ENCODE measurements at places on chromosomes 11 and 22.

DNA sequence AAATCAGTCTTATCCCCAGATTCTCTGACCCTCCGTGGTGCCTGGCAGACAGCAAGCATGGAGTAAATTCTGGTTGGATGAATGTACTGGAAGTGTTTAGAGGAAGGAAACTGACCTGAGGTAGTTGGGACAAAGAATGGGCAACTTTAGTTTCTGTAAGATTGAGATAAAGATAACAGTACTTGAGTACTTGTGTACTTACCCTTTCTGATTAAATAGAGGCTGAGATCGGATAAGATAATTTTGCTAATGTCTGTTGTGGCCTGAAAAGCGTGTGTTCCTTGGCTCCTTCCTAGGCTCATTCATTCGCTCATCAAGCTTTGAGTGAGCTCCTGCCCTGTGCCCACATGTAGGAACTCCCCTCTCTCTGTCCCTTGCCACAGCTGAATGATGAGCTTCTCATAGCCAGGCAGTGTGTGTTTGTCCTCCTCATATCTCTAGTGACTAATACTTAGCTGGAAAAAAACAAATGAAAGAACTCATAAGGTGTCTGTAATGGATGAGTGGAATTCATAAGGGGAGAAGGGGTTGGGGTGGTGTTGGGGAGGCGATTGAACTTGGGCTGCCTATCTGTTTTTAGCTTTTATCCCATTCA lies 118.1 kb downstream of the DBX1 start:
- no peak for DNase-seq

- DNase-seq, result no peak
These were observed 4.7 kb downstream of the CSDC2 start for GRCh38 chr22:41565403-41566054.

DNA sequence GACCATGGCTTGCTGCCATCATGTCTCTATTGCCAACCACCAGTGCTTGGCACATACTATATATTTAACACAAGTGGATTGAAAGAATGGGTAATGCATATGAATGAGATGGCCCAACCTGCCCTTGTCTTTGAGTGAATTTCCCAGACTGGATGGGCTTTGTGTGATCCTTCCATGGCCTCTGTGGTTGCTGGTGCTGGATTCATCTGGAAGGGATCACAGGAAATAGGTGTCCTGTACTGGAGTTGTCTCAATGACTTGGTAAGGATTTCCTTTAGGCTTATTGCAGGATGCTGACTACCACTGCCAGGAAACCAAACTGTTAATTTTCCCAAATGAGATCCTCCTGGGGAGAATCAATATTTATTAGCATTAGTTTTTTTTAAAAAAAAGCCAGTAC lies 328.6 kb downstream of the TMEM135 start:
- no peak for DNase-seq

DNA sequence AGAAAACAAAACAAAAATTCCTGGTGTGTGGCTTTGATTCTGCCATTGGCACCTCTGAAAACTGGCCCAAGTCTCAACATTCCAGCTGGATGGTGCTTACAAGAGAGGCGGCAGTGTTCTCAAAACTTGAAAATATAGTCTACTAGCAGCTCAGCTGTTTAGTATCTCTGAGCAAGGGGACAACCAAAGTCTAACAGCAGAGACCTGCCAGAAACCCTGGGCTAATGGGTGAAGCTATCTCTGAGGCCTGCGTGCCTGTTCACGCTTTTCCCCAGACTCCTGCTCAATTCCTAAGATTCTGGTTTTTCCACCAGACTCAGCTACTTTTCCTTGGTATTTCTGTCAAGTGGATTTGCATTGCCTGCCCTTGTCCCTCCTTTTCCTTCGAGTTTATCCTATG lies 17.9 kb downstream of the TMEM218 start:
- no peak for DNase-seq

DNA sequence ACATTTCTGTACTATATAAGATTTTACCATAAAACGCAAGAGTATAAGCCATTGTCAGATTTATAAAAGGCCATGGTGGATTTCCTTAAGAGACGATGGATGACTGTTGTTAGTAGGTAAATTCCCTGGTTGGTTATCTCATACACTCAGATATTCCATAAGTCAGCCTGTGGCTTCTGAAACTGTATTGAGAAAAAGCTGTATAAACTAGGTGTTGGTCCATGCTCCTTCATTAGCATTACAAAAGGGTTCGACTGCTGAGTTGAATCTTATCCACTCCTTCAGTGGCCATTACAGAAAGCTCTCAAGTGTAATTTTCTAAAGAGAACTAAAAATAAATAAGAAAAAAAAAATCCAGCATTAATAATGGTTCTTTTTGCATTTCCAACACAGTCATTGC lies 5.3 kb downstream of the GRAP2 start:
- DNase-seq, result no peak

DNA sequence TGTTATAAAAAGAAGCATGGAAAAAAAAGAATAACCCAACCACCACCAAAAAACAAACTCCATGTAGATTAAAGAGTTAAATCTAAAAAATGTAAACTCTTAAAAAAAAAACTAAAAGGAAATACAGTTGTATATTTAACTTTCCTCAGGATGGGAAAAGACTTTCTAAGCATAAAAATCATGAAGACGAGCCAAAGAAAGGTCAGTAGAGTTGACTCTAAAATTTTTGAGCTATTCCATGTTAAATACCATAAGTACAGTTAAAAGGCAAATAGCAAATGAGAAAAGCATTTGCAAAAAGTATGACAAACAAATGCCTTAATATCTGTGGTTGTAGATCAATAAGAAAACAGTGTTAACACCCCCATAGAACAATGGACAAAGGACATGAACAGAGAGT lies 28.0 kb upstream of the C11orf96 start:
- no peak for DNase-seq

DNA sequence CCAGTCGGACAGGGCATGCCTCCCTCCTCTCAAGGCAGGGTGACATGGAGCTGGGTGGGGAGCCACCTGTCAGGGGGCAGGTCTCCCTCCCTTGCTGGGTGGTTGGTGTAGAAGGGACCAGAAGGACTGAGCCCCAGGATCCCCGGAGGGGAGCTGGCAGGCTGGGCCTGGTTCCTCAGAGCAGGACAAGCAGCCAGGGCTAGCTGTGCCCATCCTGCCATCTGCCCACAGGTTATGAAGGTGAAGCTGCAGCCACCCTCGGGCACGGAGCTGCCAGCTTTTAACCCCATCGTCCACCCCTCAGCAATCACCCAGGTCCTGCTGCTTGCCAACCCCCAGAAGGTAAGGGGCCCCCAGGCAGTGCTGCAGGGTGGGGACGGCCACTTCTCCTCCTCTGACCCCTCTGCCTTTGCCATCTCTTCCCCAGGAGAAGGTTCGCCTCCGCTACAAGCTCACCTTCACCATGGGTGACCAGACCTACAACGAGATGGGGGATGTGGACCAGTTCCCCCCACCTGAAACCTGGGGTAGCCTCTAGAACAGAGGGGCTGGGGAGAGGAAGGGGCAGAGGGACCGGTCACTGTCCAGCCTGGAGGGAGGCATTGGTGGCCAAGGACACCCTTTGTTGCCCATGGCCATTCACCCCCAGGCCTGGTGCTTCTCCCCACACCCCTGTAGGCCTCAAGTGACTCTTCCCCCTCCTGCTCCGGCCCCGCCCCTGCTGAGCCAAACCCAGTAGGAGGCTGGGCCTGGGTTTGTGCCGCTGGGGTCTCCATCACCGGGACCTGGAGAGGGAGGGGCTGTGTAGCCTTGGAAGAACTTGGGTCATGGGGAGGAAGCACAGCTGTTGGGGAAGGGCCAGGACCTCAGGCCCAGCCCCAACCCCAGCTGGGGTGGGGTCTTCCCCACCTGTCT lies 7.0 kb upstream of the SH3BP1 start:
- no peak for DNase-seq

GRCh38 chr11:131916638-131917037 lies 546.2 kb downstream of the NTM start:
- no peak for DNase-seq

GRCh38 chr11:18016789-18017188 lies 3.9 kb upstream of the SERGEF start:
- DNase-seq, result no peak

GRCh38 chr11:80958987-80959386 lies 1518.2 kb upstream of the TENM4 start:
- no peak for DNase-seq

DNA sequence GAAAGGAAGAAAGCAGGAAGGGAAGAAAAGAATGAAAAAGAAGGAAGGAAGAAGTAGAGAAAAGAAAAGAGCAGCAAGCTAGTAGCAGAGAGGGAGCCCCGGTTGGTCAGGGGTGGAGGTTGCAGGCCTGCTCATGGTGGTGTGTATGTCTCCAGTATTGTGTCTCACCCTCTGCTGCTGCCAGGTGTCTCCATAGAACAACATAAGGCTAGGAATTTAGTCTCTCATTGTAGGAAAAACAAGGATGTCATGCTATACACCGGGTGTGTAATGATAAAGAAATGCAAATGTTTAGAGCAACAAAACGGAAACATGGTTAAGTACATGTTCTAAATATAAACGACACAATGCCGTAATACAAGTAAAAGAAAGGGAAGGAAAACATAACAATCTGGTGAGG lies 342.5 kb downstream of the NTM start:
- DNase-seq, result no peak

- no peak for DNase-seq
These were observed 16.8 kb upstream of the IL10RA start for GRCh38 chr11:117969160-117969991.

GRCh38 chr22:48277868-48278581 lies 1515.6 kb downstream of the TBC1D22A start:
- no peak for DNase-seq

DNA sequence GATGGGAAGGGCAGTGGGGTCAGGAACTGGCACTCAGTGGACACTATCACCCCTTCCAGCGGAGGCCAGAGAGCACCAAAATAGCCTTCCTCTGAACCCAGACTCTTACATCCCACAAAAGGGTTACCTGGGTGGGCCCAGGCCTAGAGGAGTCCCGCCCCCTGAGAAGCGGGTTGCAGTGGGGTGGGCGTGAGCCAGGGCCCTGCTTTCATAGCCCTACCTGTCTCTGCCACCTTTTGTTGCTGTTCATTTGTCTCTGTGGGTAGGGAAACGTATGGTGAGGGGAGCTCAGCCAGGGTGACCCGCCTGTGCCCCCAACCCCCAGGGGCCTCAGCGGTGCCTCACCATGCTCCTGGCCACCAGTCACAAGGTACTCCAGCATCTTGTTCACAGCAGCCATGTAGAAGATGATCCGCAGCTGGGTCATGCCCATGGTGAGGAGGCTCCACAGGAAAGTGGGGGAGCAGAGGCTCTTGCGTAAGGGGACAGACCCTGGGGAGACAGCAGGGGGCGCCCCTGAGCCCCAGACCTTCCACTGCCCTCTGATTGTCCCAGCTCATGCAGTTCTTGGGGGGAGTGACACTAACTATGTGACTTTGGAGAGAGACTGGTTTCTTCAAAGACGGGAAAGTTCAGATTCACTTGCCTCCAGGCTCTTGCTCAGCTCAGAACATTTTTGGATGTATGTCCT lies 24.0 kb downstream of the SLC43A1 start:
- DNase-seq, result peak; percentile 24

- no peak for DNase-seq
These were observed 6.7 kb downstream of the ZC3H7B start for GRCh38 chr22:41308054-41308453.

- no peak for DNase-seq
These were observed 65.0 kb downstream of the BUD13 start for GRCh38 chr11:116707746-116708145.

DNA sequence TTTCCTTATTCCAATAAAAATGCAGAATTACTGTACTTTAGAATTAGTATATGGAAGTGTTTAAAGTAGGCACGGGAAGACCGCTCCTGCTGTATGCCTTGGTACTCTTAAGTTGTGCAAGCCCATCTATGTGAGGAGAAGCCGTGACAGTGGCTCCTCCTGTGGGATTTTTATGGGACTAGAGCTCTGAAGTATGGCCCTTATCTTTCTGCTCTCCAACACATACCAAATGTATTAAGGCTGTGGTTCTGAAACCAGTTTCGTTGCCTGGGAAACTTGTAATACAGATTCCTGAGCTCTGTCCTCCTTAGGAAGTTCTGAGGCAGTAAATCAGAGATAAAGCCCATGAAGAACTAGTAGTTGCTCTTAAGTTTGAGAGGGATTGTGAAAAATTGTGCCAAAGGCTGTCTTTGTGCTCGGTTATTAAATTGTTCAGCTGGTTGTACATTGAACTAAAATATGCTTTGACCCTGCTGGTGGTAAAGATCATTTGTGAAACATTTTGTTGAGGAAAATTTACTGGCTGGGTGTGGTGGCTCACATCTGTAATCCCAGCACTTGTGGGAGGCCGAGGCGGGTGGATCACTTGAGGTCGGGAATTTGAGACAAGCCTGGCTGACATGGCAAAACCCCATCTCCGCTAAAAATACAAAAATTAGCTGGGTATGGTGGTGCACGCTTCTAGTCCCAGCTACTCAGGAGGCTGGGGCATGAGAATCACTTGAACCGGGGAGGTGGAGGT lies 29.3 kb downstream of the RTN3 start:
- no peak for DNase-seq

GRCh38 chr11:116895048-116895757 lies 57.8 kb upstream of the APOA1 start:
- no peak for DNase-seq

GRCh38 chr22:42964994-42965699 lies 49.8 kb downstream of the PACSIN2 start:
- DNase-seq, result peak; percentile 14

DNA sequence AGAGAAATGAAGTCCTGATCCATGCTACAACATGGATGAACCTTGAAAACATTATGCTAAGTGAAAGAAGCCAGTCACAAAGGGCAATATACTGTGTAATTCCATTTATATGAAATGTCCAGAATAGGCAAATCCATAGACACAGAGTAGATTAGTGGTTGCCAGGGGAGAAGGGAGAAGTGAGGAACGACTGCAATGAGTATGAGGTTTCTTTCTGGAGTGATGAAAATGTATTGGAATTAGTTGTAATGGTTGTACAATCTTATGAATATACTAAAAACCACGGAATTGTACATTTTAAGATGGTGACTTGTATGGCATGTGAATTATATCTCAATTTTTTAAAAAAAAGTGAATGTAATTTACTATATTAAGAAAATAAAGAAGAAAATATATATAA lies 83.1 kb upstream of the GDPD4 start:
- no peak for DNase-seq

DNA sequence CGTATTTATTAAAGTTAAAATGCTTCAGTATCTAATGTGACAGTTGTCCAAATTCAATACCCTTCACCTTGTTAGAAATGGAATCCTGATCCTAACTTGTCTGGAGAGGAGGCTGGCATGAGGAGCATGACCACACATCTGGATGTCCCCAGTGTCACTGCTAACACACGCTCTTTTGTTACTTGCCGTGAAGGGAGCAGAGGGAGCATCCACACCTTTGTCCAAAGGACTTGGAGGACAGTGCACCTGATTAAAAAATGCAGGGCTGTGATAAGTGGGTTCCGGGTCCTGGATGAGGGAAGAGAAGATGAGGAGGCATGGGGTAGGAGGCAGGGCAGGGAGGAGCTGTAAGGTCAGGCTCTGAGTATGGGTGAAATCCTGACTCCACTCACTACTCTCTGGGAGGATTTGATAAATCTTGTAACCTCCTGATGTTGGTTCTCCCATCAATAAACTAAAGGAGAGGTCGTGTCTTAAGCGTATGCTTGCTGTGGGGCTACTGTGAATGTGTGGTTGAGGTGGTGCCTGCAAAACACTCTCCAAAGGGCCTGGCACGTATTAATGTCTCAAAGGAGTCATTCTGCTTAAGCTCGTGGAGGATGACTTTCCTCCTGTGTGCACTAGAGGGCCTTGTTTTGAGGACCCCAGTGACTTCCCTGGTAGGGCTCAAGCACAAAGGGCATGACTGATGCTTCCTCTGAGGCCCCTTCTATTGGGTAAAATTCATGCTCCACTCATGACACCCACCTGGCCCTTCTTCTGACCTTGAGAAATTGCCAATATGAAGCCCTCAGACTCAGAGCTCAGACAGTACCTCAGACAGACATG lies 16.8 kb upstream of the IGLL5 start:
- DNase-seq, result no peak

Data from activated naive CD8-positive, alpha-beta T cell treated with anti-CD3 and anti-CD28 coated beads, Interleukin-2, amount 50 U/mL, for 16 hours (primary cell).